ENCODE measurements at places on chromosomes 7 and 10.

DNA sequence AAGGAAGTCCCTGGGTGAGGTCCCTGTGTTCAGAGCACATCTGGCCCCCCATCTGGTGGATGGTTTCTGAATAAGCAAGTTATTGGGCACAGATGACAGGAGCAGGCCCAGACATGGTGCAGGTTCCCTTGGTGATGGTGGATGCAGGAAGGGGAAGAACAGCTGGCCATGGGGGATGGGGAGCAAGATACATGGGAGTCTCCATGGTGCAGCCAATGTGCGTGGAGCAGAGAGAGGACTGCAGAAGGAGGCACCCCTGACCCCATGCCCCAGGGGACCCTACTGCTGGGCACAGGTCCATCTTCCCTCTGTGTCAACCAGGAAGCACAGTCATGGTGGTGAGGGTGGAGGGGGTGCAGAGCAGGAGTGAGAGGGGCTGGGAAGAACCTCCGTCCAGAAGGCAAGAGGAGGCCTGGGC is 43.8 kb upstream of the RABGEF1 start:
- no peak overlapping the region for H3K27ac ChIP-seq
- DNase-seq, result no peak
- H3K36me3 ChIP-seq, result peaks cover 20% of the 10 kb centered on the region
- peaks cover 13% of the 10 kb centered on the region for H3K4me1 ChIP-seq
- H3K27me3 ChIP-seq, result no peaks in the 10 kb centered on the region
- H3K4me3 ChIP-seq, result no peak overlapping the region

DNA sequence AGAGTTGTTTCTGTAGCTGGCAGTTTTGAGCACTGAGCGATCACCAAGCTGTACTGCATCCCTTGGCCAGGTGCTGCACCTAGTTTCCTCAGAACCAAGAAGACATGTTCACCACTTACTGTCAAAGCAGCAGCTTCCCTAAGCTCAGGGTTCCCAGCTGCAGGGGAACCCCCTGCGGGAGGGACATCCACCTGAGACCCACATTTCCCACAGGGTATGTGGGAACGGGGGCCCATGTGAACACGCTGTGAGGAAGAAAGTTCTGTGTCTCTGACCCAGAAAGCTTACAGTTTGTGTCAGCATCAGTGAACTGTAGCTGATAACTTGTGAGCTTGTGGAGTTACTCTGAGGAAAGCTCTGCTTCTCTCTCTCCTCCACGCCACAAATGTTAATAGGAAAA is 436.8 kb upstream of the IGFBP3 start:
- DNase-seq, result no peak
- H3K27me3 ChIP-seq, result no peaks in the 10 kb centered on the region
- no peaks in the 10 kb centered on the region for H3K36me3 ChIP-seq
- no peak overlapping the region for H3K27ac ChIP-seq
- no peaks in the 10 kb centered on the region for H3K4me1 ChIP-seq

- H3K4me3 ChIP-seq, result no peak overlapping the region
- H3K36me3 ChIP-seq, result no peaks in the 10 kb centered on the region
- no peak overlapping the region for H3K27ac ChIP-seq
- peaks cover 38% of the 10 kb centered on the region for H3K4me1 ChIP-seq
Measured at GRCh38 chr10:6138456-6138855, 49.6 kb downstream of the RBM17 start.

- H3K4me1 ChIP-seq, result no peaks in the 10 kb centered on the region
- no peaks in the 10 kb centered on the region for H3K36me3 ChIP-seq
- H3K4me3 ChIP-seq, result no peak overlapping the region
- no peak overlapping the region for H3K27ac ChIP-seq
Measured at GRCh38 chr7:126635545-126635944, 617.2 kb downstream of the GRM8 start.

DNA sequence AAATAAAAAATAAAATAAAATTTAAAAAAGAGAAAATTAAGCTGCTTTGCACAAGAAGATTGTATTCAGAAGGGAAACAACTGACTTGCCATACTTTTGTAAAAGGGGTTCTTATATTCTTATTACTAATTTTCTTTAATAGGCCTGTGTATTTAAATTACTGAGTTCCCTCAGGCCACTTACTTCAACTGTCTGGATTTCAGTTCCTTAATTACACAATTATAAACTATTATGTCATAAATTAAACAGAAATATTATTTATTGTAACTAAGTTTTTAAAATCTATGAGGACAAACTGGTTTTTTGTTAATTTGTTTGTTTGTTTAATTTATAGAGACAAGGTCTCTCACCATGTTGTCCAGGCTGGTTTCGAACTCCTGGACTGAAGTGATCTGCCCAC is 22.4 kb upstream of the MICU1 start:
- DNase-seq, result no peak
- no peak overlapping the region for H3K27ac ChIP-seq
- no peaks in the 10 kb centered on the region for H3K27me3 ChIP-seq
- H3K36me3 ChIP-seq, result no peaks in the 10 kb centered on the region
- H3K4me1 ChIP-seq, result no peaks in the 10 kb centered on the region
- H3K4me3 ChIP-seq, result no peak overlapping the region

DNA sequence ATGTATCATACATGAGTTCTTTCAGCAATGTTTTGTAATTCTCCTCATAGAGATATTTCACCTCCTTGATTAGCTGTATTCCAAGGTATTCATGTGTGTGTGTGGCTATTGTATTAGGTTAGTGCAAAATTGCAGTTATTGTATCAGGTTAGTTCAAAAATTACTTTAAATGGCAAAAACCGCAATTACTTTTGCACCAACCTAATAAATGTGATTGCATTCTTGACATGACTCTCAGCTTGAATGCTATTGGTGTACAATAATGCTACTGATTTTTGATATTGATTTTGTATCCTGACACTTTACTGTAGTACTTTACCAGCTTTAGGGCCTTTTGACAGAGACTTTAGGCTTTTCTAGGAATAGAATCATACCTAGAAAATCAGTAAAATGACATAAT is 297.4 kb downstream of the ZWINT start:
- H3K36me3 ChIP-seq, result no peaks in the 10 kb centered on the region
- H3K4me1 ChIP-seq, result no peaks in the 10 kb centered on the region
- no peak overlapping the region for H3K27ac ChIP-seq
- no peaks in the 10 kb centered on the region for H3K27me3 ChIP-seq
- no peak for DNase-seq
- H3K4me3 ChIP-seq, result no peak overlapping the region

GRCh38 chr7:152522571-152523067 is 86.8 kb upstream of the KMT2C start:
- DNase-seq, result no peak
- H3K27ac ChIP-seq, result no peak overlapping the region
- H3K27me3 ChIP-seq, result no peaks in the 10 kb centered on the region
- H3K36me3 ChIP-seq, result no peaks in the 10 kb centered on the region
- H3K4me1 ChIP-seq, result peaks cover 20% of the 10 kb centered on the region
- H3K4me3 ChIP-seq, result peak overlapping the region; percentile 3

- H3K27ac ChIP-seq, result no peak overlapping the region
- peaks cover 10% of the 10 kb centered on the region for H3K27me3 ChIP-seq
- no peak overlapping the region for H3K4me3 ChIP-seq
Measured at GRCh38 chr10:101014966-101015581, 15.5 kb downstream of the LZTS2 start.

DNA sequence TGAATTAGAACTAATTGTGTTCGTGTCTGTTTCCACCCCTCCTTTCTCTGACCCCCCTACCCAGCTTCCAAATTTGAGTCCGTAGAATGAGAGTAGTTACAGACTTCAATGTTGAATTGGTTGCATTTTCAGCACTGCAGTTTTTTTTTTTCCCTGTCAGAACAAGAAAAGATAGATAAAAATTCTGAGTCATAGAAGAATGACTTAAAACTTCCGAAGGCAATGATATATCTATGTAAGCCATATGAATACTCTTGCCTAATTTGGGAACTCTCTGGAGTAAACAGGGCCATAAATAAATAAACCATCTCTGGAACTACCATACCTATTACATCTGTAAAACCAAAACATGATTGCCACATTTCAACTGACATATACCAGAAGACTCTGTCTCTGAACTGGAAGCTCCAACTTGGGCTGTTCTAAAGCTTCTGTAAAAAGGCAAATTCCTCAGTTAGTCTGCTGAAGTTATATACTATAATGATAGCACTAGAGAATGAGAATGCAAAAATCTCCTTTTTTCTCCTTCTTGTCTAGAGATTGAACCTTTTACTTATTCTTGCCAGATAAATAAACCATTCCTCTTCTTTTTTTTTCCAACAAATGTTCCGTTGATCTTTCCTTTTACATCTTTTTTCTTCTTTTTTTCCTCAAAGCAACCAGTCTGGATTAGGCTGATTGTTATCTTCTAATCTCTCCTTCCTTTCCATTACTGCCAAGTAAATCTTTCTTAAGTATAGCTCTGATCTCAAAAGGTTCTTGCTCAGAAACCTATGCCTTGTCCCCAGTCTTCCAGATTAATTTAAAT is 23.5 kb downstream of the VCL start:
- H3K27ac ChIP-seq, result peak overlapping the region; percentile 56
- no peak for DNase-seq
- H3K36me3 ChIP-seq, result no peaks in the 10 kb centered on the region
- no peaks in the 10 kb centered on the region for H3K27me3 ChIP-seq

- H3K36me3 ChIP-seq, result no peaks in the 10 kb centered on the region
- DNase-seq, result no peak
- no peak overlapping the region for H3K4me3 ChIP-seq
Measured at GRCh38 chr7:48537561-48537960, 366.3 kb downstream of the ABCA13 start.

DNA sequence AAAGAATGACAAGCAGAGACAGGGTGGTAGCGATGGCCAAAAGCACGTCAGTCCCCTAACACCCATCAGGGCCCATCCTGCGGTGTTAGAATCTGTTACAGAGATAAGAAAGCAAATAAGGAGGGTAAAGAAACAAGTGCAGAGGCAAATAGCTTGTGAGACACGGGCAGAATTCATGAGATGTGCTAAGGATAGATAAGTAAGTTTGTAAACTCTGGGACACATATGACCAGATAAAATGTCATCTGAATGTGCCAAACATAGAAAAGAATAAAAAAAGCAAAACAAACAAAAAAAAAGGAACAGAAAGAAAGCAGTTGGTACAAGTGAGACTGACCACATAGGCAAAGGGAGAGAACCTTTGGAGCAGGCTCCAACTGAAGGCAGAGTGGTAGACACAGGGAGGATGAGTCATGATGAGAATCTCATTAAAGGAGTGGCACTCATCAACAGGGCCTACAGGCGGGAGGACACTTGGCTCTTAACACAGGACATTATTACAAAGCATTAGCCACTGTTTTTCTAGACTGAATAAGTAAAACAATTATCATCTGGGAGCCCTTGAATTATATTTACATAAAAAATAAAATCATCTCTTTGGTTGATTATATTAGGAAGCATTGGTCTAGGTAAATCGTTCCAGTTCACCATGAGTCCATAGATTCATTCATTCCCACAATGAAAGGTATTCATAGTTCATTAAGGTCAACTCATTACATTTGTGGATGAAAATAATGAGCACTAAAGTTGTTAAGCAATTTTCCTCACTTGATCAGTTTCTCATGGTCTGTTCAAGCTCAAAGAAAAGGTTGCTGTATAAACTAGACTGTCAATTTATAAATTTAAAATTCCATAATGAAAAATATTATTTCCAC is 21.5 kb upstream of the EPHB6 start:
- no peak overlapping the region for H3K27ac ChIP-seq
- H3K4me1 ChIP-seq, result peaks cover 3% of the 10 kb centered on the region
- DNase-seq, result no peak
- H3K27me3 ChIP-seq, result peaks cover 2% of the 10 kb centered on the region
- no peak overlapping the region for H3K4me3 ChIP-seq

GRCh38 chr10:102120142-102120990 is at the start of gene LDB1:
Gene LDB1, minus strand, starts transcription at chr10:102120368. Its CDS starts 258 bp downstream, at chr10:102120110.
- no peaks in the 10 kb centered on the region for H3K27me3 ChIP-seq
- DNase-seq, result peak; percentile 87
- H3K36me3 ChIP-seq, result no peaks in the 10 kb centered on the region
- peak within 1 kb of the TSS; percentile 98 for H3K27ac ChIP-seq
- H3K4me3 ChIP-seq, result peak within 1 kb of the TSS; percentile 73

DNA sequence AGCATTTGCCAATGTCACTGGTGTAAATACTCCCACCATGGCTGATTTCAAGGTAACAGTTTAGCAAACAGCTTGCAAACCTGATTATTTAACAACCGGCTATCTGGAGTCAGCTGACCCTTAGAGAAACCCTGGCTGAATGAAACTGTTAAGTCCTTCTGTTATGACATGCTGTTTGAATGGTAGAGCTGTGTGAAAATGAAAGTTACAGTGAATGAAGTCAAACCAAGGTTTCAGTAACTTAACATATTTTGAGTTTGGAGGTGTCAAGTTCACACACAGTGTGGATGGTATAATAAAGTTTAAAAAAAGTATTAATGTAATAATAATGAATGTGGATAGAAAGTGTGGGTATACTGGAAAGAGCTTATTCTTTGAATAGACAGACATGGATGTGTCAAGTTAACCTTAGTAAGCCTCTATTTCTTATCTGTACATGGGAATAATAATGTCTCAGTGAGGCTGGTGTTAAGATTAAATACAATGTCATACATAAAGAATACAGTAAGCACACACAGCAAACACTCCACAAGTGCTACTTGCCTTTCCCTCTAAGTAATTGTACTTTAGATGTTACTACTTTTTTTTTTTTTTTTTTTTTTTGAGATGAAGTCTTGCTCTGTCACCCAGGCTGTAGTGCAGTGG is 150.4 kb downstream of the TAX1BP1 start:
- H3K4me1 ChIP-seq, result no peaks in the 10 kb centered on the region
- no peak overlapping the region for H3K27ac ChIP-seq
- H3K4me3 ChIP-seq, result no peak overlapping the region
- no peak for DNase-seq
- no peaks in the 10 kb centered on the region for H3K27me3 ChIP-seq

DNA sequence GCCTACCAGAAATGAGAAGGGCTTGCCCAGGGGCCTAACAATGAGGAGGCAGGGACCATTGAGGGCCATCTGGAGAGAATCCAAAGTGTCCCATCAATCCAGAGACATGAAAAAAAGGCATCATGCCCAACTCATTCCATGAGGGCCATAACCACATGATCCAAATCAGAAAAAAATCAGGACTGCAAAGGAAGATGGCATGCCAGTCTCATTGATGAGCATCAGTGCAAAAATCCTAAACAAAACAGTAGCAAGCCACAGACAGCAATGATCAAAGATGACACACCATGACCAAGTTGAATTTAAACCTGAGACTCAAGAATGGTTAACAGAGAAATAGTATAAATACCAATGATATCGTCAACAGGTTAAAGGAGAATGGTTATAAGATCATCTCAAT is 7.0 kb upstream of the CYP3A4 start:
- no peaks in the 10 kb centered on the region for H3K27me3 ChIP-seq
- no peak overlapping the region for H3K4me3 ChIP-seq
- H3K4me1 ChIP-seq, result peaks cover 7% of the 10 kb centered on the region
- H3K36me3 ChIP-seq, result no peaks in the 10 kb centered on the region
- DNase-seq, result no peak
- no peak overlapping the region for H3K27ac ChIP-seq

- no peaks in the 10 kb centered on the region for H3K27me3 ChIP-seq
- no peak for DNase-seq
- no peak overlapping the region for H3K27ac ChIP-seq
- no peaks in the 10 kb centered on the region for H3K36me3 ChIP-seq
- H3K4me1 ChIP-seq, result no peaks in the 10 kb centered on the region
- H3K4me3 ChIP-seq, result no peak overlapping the region
Measured at GRCh38 chr7:51518646-51519045, 202.0 kb upstream of the COBL start.

- no peaks in the 10 kb centered on the region for H3K36me3 ChIP-seq
- peaks cover 66% of the 10 kb centered on the region for H3K27me3 ChIP-seq
- peak overlapping the region; percentile 70 for H3K4me3 ChIP-seq
Measured at GRCh38 chr10:86364491-86365345, 1.9 kb downstream of the GRID1 start.

GRCh38 chr10:131555406-131555805 is 243.9 kb upstream of the TCERG1L start:
- no peak overlapping the region for H3K27ac ChIP-seq
- no peaks in the 10 kb centered on the region for H3K4me1 ChIP-seq
- no peaks in the 10 kb centered on the region for H3K36me3 ChIP-seq
- H3K4me3 ChIP-seq, result no peak overlapping the region
- H3K27me3 ChIP-seq, result peaks cover 3% of the 10 kb centered on the region

Measured in suprapubic skin (tissue), 4 donors.